Left renal pelvis (tissue), 4 donors: ENCODE measurements at places on chromosomes 4 and X.

GRCh38 chrX:312621-313331, 5.8 kb downstream of the GTPBP6 start:
- no peak for DNase-seq

- DNase-seq = no peak
Measured at GRCh38 chrX:74546984-74547383, 67.4 kb downstream of the RLIM start.

DNA sequence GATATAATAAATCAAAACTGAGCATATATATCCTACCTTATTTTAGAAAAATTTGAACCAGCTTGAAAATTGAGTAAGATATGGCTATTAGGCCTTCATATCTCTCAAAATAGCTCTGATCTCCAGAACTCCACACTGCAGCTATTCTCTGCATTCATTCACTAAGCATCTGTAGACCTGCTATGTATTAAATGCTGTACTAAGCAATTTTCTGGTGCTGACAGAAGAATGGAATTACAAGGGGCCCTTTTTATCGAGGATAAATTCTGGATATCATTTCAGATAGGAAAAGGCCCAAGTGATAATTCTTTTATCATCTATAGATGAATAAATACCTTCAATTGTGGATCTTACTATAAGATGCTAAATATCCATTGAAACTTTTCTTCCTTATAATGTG, 1.9 kb downstream of the THAP6 start:
- no peak for DNase-seq

GRCh38 chrX:462853-463252, 76.1 kb upstream of the PPP2R3B start:
- no peak for DNase-seq

DNA sequence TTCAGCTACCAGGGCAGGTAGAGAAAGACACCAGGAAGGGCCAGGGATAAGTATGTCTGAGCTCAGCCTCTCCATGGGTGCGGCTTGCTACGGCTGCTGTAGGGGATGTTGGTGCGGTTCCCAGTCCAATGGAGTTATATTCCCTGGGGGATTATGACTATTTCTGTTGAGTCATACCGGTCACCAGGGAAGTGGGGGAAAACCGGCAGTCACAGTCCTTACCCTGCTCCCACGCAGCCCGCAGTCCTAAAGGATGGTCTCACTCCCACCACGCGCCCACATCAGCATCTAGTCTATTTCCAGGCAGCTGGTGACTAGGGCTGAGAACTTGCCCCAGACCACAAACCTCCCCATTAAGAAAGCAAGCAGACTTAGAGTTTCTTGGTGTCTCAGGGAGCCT, 191.6 kb downstream of the VEGFC start:
- DNase-seq = no peak

- DNase-seq = no peak
Measured at GRCh38 chrX:22194660-22194945, 78.1 kb upstream of the CBLL2 start.

GRCh38 chr4:88752076-88752463, 54.4 kb upstream of the NAP1L5 start:
- no peak for DNase-seq

DNA sequence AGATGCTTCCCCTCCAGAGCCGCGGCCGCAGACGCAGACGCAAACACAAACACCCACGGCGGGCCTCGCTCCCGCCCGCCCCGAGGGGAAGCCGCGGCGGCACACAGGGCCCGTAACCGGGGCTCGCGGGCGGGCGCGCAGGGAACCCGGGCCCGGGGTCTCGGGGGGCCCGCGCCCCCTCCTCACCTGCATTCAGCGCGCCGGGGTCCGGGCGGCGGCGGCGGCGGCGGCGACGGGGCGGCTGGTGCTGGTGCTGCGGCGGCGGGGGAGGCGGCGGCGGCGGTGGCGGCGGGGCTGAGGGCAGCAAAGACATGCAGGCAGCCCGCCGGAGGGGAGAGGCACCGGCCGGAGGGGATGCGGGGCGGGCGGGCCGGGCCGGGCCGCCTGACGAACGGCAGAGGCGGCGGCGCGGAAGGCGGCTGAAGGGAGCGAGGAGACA, 255 bp upstream of the CNOT6L start:
- no peak for DNase-seq

- no peak for DNase-seq
Measured at GRCh38 chrX:23926015-23926414, 18.2 kb downstream of the CXorf58 start.

GRCh38 chrX:28625223-28625622, 38.0 kb downstream of the IL1RAPL1 start:
- DNase-seq = no peak

GRCh38 chr4:147833254-147833653, 101.4 kb downstream of the ARHGAP10 start:
- no peak for DNase-seq

- DNase-seq = no peak
Measured at GRCh38 chr4:8568068-8568668, 12.0 kb upstream of the GPR78 start.

DNA sequence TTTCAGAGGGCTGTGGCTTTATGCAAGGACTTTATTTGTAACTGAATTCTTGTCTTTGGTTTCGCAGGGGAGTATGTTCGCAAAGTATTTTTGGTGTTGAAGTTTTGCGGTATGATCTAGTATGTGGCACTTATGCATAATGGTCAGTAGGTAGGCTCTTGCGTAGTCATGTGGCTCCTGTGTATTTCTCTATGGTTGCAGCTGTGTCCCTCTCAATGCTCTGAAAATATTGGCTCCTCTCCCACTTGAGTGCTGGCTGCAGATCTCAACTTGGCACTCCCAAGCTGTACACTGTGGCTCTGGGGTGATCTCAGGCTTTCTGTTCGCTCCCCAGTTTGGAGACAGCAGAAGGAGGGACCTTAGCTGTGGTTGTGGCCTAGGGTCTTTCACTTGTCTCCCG, 24.8 kb downstream of the ARMCX5 start:
- no peak for DNase-seq
